Urothelium cell line (cell line): ENCODE measurements at places on chromosomes 7 and 10.
A peak's percentile ranks its signal among the peaks of the same experiment; 100 is the strongest.

GRCh38 chr7:72283309-72283708, 128.8 kb downstream of the CALN1 start:
- no peak for DNase-seq

DNA sequence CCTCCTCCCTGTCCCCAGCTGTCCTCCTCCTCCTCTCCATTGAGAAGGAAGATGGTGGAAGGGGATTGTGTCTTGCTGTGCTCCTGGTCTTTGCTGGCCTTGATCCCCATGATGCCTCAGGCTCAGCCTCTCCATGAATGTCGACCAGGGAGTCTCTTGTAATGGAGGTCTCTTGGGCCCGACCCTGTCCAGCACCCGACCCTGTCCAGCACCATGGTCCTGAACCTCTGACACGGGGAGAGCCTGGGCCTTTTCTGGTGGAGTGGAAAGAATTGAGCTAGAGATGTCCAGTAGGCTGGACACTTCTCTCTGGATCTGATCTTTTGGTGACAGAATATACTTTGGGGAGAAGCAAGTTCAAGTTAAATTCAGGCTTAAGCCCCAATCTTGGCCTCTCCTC, 42.3 kb upstream of the HMX3 start:
- no peak for DNase-seq

DNA sequence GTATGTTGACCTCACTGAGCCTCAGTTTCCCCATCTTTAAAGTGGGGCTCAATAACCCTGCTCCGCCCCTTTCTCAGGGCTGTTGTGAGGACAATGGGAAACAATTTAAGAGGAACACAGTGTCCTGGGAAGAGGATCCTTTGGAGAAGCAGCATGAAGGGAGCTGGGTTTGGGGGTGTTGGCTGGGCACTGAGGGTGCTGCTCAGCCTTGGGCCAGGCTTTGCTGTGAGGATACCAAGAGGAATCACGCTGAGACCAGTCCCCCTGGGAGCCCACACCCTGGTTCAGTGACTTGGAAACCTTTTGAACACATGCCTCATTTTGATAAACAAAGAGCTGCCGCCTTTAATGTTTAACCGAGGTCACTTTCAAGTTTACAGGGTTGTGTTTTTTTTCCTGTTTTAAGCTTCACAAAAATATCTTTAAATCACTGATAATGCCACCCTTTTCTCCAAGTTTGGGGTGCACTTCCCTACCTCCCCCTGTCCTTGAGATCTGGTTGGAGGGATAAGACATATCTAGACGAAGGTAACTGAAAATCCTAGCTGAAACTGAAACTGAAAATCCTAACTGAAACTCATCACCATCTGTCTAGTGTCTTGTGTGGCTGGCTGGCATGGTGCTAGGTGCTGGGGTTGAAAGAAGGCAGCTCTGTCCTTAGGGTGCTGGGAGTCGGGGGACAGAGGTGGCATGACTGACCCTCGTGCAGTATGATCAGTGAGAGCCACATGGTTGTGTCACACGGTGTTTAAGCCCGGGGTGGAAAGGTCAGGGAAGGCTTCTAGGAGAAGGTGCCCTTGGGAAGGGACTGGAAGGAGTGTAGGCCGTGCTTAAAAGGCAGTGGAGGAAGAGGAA, 27.7 kb downstream of the ZNF775 start:
- no peak for DNase-seq

- DNase-seq: peak; percentile 44
These were observed 15.4 kb downstream of the PTPRN2 start for GRCh38 chr7:158572000-158572828.

GRCh38 chr10:72597897-72598296, 28.0 kb downstream of the MICU1 start:
- no peak for DNase-seq

DNA sequence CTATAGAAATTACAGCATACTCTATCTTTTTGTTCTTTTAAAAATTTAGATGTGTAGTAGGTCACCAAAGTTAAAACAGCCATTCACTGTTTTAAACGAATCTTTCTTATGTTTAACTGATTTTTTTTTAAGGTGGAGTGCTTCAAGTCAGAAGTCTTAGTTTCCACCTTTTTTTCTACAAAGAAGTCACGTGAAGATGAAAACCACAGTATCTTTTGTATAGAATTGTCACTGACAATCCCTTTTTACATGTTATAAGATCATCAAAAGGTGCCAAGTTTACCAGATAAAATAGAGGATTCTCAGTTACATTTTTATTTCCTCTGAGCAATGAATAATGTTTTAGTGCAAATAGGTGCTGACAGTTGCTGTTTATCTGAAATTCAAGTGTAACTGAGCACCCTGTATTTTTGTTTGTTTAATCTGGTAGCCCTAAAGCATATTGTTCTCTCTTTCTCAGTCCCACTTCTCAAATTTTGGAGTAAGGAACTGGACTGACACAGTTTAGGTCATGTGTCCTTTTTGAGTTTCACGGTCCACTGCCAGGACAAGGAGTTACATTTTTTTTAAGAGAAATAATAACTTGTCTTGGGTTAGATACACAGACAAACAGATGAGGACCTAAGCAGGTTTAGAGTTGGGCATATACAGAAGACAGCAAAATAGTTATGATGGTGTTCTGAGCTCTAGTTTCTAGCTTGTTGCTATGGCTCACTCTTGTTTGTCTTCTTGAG, 233.2 kb upstream of the MBL2 start:
- DNase-seq: no peak

- DNase-seq: no peak
These were observed 56.0 kb downstream of the ANKRD7 start for GRCh38 chr7:118280319-118281012.

- no peak for DNase-seq
These were observed 165.9 kb upstream of the MYO3A start for GRCh38 chr10:25768167-25768566.

DNA sequence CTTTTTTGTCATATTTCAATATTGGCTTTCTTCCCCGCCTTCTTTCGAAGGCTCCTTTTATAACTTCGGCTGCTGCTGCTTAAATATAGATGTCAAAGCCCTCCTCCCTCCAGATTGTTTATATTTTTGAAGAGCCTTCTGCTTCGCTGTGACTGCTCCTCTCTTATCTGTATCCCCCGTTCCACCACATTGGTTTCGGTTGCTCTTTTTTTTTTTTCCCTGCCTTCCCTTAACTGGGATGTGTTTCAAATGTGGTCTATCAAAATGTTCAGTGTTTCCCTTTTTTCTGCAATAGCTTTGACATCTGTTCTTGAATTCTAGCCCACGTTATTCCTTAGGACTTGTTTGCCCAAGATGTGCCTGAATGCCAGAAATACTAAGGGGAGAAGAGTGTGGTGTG, 96.4 kb downstream of the CUX1 start:
- no peak for DNase-seq

DNA sequence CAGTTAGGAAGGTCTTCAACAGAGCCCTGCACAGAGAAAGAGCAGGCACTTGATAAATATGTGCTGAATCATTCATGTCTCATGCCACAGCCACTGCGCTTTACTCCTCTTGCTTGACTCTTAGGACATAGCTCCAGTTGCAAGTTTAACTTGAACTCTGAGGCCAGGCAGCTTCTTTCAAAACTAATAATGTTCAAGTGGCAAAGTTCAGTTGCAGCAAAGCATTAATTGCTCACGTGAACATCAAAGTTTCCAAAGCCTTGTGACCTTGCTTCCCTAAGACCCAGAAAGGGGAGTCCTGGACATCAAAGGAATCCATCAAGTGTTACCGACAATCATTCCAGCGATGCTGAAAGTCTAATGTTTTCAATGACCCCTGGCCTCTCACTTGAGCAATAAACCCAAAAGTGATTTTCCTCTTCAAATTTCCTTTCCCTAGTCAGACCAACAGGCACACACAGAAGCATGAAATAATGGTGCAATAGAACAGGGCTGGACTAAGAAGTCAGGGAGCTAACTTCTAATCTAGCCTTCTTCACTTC, 21.8 kb upstream of the TECTB start:
- DNase-seq: no peak

GRCh38 chr7:377080-378040, 87.4 kb downstream of the FOXL3 start:
- no peak for DNase-seq

GRCh38 chr7:57308631-57309408, 141.2 kb upstream of the ZNF716 start:
- peak; percentile 23 for DNase-seq

- DNase-seq: peak; percentile 92
These were observed 59.8 kb upstream of the CHST15 start for GRCh38 chr10:124153023-124153826.

GRCh38 chr7:90832726-90833125, 236.6 kb downstream of the CDK14 start:
- DNase-seq: no peak

DNA sequence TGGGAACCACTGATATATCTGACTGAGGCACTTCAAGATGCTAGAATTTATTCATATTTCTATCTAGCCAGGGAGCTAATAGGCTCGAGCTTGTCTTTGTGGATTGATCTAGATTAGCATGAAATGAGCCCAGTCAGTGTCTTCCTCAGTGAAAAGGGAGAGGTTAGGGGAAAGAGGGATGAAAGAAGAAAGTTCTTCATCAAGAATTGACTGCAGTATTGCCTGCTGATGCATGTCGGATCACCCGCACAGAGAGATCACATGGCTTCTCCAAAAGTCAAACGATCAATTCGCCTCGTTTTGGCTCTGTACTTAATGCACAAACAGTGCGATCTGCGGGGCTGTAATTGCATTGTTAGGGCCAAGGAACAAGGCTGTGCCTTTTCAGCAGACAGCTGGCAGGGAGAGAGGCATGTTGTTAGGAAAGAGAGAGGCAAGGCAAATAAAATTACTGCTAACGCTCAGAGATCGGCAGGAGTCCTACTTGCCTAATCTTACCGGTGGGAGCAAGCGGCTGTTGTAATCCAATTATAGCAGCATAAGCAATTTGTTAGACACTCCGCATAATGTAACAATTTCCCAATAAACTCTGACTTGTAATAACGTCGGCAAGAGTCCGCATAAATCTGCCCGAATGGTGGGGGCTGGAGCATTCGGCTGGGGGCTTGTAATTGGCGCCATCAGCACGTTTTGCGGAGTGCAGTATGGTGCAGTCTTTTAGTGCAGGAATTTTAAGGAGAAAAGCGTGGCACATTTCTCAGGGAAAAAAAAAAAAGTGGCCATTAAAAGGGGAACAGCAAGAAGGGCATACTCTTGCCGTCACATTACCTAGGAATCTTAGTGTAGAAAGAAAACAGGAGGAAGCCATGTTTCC, 102.1 kb downstream of the POLL start:
- no peak for DNase-seq

DNA sequence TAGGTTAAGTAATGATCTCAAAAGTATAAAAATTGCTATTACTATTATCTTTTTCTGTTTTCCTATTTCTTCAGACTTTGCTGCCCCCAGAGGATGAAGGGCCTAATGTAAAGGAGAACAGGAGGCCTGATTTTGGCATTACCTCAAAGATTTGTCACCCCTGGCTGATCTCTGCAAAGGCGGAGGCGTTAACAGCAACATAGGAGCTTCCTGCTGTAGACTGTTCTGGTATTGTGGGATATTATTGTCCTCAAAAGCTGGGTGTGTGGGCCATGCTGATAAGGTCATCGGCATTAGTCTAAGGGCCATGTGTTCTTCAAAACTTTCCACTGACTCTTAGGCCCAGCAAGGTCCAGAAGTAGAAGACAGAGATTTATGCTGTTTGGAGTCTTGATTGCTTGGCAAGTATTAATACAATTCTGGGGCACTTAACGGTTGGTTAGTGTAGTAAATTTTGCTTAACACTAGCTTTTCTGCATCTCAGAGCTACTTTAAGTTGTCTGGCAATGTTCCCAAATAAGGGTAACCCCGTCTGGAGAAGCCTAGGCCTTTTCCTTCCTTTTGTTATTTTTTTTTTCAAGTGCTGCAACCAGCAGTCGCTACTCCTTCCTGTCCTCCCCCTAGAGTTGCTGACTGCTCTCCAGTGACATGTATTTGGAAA, 14.0 kb upstream of the ENTPD1 start:
- no peak for DNase-seq

DNA sequence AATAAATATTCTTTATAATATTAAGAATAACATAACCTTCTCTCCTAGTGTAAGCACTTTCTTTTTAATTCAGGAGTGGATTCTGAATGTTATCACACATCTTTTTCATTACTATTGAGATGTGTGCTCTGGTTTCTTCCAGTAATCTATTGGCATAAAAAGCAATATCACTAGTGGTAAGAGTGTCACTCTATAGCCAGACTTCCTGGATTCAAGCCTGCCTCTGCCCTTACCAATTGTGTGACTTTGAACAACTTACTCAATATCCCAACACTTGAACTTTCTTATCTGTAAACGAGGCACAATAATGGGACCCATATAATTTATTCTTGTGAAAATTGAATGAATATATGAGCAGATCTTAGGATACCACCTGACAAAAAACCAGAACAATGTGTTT, 71.0 kb downstream of the SEM1 start:
- DNase-seq: no peak

GRCh38 chr10:124693396-124693795, 50.8 kb downstream of the FAM53B start:
- no peak for DNase-seq

GRCh38 chr7:93889261-93889660, 1.3 kb downstream of the TFPI2 start:
- DNase-seq: no peak

DNA sequence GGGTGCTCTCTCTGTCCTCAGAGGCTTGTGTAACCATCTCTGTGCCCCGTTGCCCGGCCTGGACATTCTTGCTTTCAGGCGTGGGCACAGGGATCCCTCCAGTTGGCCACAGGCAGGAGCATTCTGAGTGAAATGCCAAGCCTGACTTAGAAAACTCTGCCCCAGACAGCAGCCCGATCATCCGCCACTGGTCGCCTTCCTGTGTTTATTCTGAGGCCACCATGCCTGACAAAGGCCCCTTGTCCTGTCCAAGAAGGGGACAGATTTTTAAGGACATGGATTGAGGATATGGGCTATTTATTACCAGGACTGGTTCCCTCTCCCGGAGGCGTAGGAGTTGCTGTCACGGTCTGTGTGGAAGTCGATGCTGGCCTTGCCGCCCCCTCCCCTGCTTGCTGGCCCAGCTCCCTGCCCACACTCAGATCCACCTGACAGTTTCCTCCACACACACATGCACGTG, 54.3 kb downstream of the SPOCK2 start:
- no peak for DNase-seq

GRCh38 chr7:96701258-96701657, 8.4 kb downstream of the SEM1 start:
- no peak for DNase-seq

GRCh38 chr10:73480158-73480557, 15.7 kb downstream of the PPP3CB start:
- DNase-seq: peak; percentile 64

DNA sequence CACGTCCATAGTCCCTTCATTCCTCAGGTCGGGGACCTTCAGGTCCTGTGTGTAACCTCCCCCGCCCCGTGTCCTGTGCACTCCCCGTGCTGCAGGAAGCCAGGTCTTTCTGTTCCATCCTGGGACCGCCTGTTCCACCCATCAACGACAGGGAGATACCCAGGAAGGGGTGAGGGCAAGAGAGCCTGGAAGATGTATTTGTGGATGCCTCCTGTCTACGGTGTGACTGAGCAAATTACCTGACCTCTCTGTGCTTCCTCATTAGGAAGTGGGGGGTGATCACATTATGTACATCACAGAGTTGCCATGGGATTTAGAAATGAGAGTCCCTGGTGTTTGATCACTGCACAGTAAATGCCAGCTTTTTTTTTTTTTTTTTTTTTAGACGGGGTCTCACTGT, 46.3 kb downstream of the GRID2IP start:
- no peak for DNase-seq
